ENCODE measurements at places on chromosomes 4 and X. TPM values are rescaled to one million over a fixed set of nuclear protein-coding genes. Genes with fewer than 3 reads are reported as not detected.

DNA sequence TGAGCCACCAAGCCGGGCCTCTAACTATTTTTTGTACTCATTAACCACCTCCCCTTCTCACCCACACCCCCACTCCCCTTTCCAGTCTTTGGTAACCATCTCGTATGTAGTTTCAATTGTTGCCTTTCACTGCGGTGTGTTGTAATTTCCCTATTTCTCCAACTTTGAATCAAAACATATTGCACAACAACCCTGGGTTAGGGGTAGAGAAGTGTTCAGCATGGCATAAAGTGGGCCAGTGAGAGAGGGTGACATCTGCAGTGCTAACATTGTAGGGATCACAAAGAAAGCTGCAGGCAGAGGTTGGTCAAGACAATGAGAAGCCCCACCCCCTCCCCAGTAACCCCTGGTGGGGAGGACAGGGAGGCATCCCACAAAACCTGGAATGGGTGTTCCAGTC is 92.7 kb downstream of the SPATA18 start:
- no peak for DNase-seq

Gene ARHGEF38
- 16.5 TPM for total RNA-seq

Gene PAGE4
- not detected for total RNA-seq

Gene SMARCA1
- total RNA-seq = 11.4 TPM

- DNase-seq = no peak
These were observed 132.9 kb upstream of the KLF8 start for GRCh38 chrX:56099271-56099670.

GRCh38 chrX:16160729-16161128 is 6.6 kb upstream of the MAGEB17 start:
- no peak for DNase-seq

Gene MAPK10
- total RNA-seq = 8.3 TPM

Gene CT45A2
- total RNA-seq = not detected

Gene TRIM75
- not detected for total RNA-seq

Gene PTCHD1
- 1.6 TPM for total RNA-seq

Gene PRR32
- total RNA-seq = not detected

Gene GPRIN3
- total RNA-seq = 10.1 TPM

DNA sequence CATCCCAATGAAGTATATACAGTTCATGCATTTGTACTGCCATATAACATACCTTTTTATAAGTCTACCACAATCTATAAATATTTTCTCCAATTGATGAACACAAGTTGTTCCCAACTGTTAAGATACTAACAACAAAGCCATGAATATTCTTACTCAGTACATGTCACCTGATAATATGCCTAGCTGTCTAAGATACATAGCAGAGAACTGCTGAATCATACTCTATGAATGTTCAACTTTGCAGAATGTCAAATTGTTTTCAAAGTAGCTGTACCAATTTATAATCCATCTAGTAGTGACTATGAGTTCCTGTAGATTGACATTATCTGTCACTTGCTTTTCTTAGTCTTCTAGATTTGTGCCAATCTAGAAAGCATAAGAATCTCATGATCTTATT is 84.9 kb downstream of the RAB28 start:
- no peak for DNase-seq

DNA sequence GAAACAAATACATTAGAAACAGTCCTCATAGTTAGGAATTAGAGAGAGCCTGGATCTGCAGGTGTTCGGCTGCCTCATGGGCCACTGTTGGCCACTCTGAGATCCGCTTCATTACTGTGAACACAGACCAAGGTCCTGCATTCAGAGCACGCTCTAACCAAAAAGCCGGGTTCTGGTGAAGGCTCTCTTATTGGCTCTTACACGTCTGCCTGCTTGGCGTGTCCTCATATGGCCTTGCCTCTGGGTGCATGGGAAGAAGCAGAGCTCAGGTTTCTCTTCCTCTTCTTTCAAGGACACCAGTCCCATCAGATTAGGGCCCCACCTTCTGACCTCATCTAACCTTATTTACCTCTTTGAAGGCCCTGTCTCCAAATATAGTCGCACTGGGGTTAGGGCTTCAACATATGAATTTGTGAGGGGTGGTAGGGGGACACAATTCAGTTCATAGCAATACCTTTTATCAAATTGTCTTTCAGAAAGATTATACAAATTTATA is 37.1 kb upstream of the ELF2 start:
- peak; percentile 46 for DNase-seq

Gene EIF1AX
- total RNA-seq = 28.9 TPM

Gene ADH5
- total RNA-seq = 80.0 TPM

Gene SLC9A6
- total RNA-seq = 13.5 TPM

- DNase-seq = no peak
These were observed 964.8 kb upstream of the SLIT2 start for GRCh38 chr4:19286924-19287323.

Gene TCEAL6
- total RNA-seq = not detected

Gene BEX2
- total RNA-seq = 7.5 TPM

- DNase-seq = no peak
These were observed 48.5 kb upstream of the ZNF157 start for GRCh38 chrX:47321823-47322371.

GRCh38 chrX:20571611-20572010 is 304.9 kb upstream of the RPS6KA3 start:
- no peak for DNase-seq

DNA sequence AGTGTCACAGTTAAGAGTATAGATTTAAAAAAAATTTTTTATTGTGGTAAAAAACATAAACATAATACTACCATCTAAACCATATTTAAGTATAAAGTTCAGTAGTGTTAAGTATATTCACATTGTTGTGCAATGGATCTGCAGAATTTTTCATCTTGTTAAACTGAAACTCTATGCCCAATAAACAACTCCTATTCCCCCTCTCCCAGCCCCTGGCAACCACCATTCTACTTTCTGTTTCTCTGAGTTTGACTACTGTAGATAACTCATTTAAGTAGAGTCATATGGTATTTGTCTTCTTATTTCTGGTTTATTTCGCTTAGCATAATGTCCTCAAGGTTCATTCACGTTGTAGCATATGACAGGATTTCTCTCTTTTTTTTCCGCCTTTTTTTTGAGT is 112.4 kb downstream of the PTTG2 start:
- DNase-seq = no peak

DNA sequence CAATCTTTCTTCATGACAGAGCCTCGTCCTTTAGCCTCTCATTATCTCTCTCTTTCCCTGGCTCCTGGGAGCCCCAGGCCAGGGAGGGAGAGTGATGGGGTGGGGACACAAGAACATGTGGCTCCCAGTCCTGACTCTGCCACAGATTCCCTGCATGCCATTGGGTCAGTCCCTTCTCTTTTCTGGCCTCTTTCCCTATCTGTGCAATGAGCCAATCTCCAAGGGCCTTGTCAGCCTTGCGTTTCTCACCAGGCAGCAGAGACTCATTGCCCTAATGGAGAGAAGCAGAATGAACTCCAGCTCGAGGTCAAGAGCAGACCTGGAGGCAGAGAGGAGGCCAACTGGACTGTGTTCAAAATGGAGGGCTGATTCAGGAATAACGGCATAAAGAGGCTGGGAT is 38.4 kb upstream of the PJA1 start:
- DNase-seq = no peak

DNA sequence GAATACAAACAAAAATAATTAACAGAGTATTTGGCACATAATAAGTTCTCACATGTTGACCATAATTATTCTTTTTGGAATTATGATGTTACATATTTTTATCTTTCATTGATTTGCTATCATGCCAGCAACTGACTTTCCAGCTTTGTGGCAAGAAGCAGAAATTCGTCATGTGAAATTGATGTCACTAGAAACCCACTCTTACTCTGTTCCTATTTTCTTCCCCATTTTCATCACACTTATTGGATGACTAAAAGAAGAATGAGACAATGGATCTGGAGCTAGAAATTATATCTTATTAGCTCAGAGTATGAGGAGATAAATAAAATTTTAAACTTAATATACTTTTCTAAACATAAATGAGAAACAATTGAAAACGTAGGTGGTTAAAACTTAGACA is 31.9 kb downstream of the EGF start:
- no peak for DNase-seq

DNA sequence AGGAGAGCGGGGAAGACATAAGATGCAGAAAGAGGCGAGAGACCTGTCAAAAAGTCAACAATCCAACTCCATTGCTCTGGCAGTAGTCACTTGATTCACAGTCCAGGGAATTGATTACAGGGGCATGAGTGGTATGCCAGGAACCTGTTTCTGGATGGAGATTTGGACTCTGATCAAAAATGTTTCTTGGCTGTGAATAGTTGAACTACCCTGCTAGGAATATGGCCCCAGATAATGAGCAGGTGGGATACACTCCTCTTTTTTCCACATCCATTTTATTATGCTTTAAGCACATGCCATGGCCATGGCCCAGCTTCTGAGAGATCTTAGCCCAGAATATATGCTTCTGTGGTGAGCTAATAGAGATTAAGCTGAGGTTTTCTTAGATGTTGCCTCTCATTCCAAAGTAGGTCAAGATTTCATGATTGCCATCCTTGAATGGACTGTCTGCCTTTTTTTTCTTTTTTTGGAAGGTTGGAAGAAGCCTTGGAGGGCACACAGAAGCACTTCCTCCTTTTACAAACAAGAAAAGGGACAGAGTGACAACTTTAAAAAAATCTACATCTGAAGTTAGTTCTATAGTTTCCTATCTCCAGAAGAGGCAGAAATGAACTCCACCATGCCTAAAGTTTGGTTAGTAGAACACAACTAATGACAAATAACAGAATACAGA is 121.9 kb downstream of the KIT start:
- DNase-seq = no peak

- DNase-seq = no peak
These were observed 71.0 kb downstream of the SNCA start for GRCh38 chr4:89765966-89766365.

DNA sequence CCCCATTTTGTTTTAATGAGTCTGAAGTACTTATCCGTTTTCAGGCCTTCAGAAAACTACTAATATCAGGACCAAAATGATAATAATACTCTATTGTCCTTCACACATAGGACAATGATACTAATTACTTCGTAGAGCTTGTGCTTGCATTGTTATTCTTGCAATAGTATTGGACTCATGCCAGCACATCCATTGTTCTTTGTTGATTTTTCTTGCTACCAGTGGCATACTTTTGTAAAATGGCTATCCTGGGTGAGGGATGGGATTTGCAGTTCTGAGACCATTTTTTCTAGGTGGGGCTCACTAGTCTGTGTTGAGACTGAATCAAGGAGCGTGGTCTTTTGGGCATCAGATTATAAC is 195.3 kb downstream of the MAML3 start:
- DNase-seq = no peak

GRCh38 chr4:159298502-159298901 is 195.6 kb downstream of the RAPGEF2 start:
- no peak for DNase-seq

GRCh38 chrX:134161162-134161561 is 75.8 kb upstream of the CCDC160 start:
- DNase-seq = no peak

Gene ANXA3
- total RNA-seq = 43.7 TPM

Gene SFRP2
- 61.7 TPM for total RNA-seq

Gene PNMA6A
- total RNA-seq = not detected

Measured in transverse colon (tissue), 4 donors.